ENCODE measurements at places on chromosomes 3 and 15.

GRCh38 chr3:5675319-5675718, 487.8 kb downstream of the EDEM1 start:
- DNase-seq, result no peak

GRCh38 chr3:141511361-141511760, 24.5 kb downstream of the RASA2 start:
- no peak for DNase-seq

DNA sequence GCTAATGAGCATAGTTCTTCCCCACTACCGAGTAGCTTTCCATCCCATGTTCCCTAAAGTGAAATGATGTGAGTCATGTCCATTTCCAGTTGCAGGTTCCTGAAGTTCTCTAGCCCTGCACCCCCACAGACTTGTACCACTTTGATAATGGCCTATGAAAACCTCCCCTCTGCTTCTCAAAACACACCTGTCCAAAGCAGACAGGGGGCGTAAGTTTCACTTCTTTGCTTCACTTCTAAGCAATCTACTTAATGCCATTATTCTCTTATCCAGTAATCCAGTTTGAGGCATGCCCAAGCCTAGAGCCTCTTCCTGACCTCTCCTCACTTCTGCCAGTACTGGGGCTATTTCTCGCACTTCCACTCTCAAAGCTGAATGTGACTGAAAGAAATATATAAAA, 305.1 kb downstream of the IGSF11 start:
- no peak for DNase-seq

- peak; percentile 82 for DNase-seq
Observed at GRCh38 chr15:85690561-85691231, 104.0 kb downstream of the KLHL25 start.

DNA sequence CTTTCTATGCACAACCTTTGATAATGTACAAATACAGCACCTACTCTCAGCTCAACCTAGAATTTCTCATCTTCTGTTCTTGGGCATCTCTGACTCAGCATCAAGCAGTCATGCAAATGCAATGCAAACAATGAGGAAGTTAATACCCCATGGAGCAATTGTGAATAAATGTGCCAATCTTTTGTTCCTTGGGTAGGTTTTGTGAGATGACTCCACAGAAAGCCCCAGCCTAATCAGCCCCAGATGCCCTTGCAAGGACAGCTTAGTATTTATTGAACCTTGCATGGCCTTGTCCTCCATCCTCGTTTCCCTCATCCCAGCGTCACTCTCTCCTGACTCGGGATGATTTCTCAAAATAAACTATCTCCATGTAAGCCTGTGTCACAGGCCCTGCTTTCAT, 494.7 kb upstream of the NECTIN3 start:
- DNase-seq, result no peak

DNA sequence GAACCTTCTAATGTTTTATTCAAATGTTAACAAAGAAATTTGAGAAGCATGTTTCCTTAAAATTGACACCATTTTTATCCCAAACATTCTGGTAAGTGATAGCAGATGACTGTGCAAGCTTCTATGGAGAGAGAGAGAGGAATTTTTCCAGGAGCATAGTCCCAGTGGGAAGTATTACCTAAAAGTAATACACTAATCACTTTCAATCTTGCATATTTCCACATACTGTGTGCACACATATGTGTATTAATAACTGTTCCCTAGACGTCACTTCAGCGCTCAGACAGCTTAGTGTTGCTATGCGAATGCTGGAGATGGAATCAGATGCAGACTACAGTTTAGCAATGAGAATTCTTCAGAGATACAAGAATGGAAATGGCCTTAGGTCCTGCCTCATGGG, 424.3 kb upstream of the TPRG1 start:
- no peak for DNase-seq

DNA sequence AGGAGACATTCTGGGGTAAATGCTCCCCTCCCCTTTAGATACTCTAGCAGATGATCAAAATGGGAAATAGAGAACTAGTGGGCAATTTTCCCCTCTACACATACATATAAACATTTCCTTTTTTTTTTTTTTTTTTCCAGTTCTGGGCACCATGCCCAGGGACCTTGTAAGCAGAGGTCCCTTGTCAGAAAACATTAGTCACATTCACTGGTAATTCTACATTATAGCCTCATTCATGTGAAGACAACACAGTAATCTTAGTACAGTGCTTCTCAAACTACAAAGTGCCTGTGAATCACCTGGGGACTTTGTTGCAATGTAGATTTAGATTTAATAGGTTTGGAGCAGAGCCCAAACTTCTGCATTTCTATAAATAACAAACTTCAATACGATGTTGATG, 60.1 kb upstream of the ACTC1 start:
- DNase-seq, result no peak

GRCh38 chr3:116614795-116615362, 94.7 kb upstream of the TUSC7 start:
- DNase-seq, result no peak

GRCh38 chr3:176861137-176861536, 336.1 kb downstream of the TBL1XR1 start:
- DNase-seq, result no peak

- DNase-seq, result no peak
Observed at GRCh38 chr3:113212150-113212843, 940 bp downstream of the BOC start.
